ENCODE measurements at places on chromosomes 5 and 9.

GRCh38 chr5:130532786-130533185 lies 628.5 kb downstream of the CHSY3 start:
- no peak overlapping the region for H3K4me3 ChIP-seq
- no peaks in the 10 kb centered on the region for H3K36me3 ChIP-seq
- no peak for DNase-seq
- no peaks in the 10 kb centered on the region for H3K4me1 ChIP-seq
- no peak overlapping the region for H3K27ac ChIP-seq

DNA sequence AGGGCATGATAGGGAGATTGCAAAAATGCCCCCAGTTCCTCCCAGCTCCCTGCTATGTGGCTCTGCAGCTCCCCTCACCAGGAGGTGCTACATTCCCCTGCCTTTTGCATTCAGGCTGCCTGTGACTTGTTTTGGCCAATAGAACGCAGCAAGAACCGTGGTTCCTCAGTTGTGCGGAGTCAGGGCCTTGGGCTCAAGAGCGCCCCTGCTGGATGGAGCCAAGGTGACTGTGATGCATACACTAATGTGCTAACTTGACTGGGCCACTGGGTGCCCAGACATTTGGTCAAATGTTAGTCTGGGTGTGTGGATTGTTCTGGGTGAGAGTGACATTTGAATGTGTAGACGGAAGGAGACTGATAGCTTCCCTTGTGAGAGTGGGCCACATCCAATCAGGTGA lies 123.3 kb upstream of the MVB12B start:
- no peaks in the 10 kb centered on the region for H3K4me1 ChIP-seq
- no peak for DNase-seq
- no peak overlapping the region for H3K27ac ChIP-seq
- H3K27me3 ChIP-seq = no peaks in the 10 kb centered on the region
- no peak overlapping the region for H3K4me3 ChIP-seq
- no peaks in the 10 kb centered on the region for H3K36me3 ChIP-seq

GRCh38 chr5:16492398-16493140 lies 27.0 kb upstream of the ZNF622 start:
- H3K4me1 ChIP-seq = peaks cover 16% of the 10 kb centered on the region
- H3K4me3 ChIP-seq = no peak overlapping the region
- H3K27ac ChIP-seq = peak overlapping the region; percentile 83
- H3K27me3 ChIP-seq = no peaks in the 10 kb centered on the region

GRCh38 chr5:30142432-30142831 lies 1051.1 kb upstream of the CDH6 start:
- no peak overlapping the region for H3K4me3 ChIP-seq
- no peaks in the 10 kb centered on the region for H3K27me3 ChIP-seq
- H3K36me3 ChIP-seq = no peaks in the 10 kb centered on the region

- H3K4me3 ChIP-seq = no peak overlapping the region
- no peaks in the 10 kb centered on the region for H3K4me1 ChIP-seq
- H3K27ac ChIP-seq = no peak overlapping the region
- H3K27me3 ChIP-seq = no peaks in the 10 kb centered on the region
- no peak for DNase-seq
These were observed 142.7 kb downstream of the C5orf15 start for GRCh38 chr5:133825631-133826289.

DNA sequence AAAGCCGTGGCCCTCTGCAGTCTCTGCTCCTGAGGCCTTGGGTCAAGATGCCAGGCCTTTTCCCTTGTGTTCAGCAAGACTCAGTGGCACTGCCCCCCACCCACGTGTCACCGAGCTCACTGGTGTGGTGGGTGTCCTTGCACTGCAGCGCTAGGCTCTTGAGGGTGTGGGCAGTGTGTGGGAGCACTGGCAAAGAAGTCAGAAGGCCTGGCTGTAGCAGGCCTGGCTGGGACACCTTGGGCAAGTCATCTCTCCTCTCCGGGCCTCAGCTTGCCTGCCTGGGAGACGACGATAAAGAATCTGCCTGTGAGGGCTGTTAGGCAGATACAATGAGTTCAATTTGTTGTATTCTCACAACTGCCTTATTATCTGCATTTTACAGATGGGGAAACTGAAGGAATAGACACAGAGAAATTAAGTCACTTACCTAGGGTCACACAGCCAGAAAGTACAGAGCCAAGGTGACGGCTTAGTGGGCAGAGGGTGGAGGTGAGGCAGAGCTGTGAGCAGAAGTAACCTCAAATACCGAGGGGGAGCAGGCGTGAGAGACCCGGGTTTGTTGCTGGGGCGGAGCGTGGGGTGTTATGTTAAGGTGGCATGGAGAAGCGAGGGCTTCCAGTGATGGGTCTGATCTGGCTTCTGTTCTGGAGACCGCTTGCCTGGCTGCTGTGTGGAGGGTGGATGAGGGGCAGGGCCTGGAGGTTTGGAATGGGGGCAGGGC lies 1.4 kb downstream of the TSPAN17 start:
- H3K36me3 ChIP-seq = no peaks in the 10 kb centered on the region
- peak overlapping the region; percentile 61 for H3K4me3 ChIP-seq
- no peaks in the 10 kb centered on the region for H3K4me1 ChIP-seq
- no peaks in the 10 kb centered on the region for H3K27me3 ChIP-seq
- H3K27ac ChIP-seq = peak overlapping the region; percentile 76
- no peak for DNase-seq

- H3K4me3 ChIP-seq = peak overlapping the region; percentile 52
- peaks cover 23% of the 10 kb centered on the region for H3K4me1 ChIP-seq
- H3K27ac ChIP-seq = peak overlapping the region; percentile 86
- DNase-seq = no peak
These were observed 664.8 kb upstream of the ZNF608 start for GRCh38 chr5:125411071-125411743.

DNA sequence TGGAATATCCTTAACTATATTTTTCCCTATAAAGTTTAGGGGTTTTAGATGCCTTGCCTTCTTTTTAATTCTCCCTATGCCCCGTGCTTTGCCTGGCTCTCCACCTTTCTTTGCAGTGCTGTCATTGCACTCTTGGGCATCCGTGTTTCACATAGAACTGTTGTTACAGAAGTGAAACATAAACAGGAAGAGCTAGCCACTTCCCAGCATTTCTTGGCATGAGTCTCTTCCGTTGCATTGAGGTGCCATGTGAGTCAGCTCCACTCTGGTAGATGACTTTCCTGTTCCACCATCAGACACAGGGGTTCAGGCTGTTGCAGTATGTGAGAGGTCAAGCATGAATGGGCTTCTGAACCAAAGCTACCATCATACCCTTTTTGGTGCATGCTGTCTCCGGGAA lies 73.4 kb downstream of the ANGPTL2 start:
- no peak overlapping the region for H3K4me3 ChIP-seq
- H3K27ac ChIP-seq = peak overlapping the region; percentile 78
- peak; percentile 43 for DNase-seq
- H3K4me1 ChIP-seq = no peaks in the 10 kb centered on the region
- H3K27me3 ChIP-seq = no peaks in the 10 kb centered on the region

DNA sequence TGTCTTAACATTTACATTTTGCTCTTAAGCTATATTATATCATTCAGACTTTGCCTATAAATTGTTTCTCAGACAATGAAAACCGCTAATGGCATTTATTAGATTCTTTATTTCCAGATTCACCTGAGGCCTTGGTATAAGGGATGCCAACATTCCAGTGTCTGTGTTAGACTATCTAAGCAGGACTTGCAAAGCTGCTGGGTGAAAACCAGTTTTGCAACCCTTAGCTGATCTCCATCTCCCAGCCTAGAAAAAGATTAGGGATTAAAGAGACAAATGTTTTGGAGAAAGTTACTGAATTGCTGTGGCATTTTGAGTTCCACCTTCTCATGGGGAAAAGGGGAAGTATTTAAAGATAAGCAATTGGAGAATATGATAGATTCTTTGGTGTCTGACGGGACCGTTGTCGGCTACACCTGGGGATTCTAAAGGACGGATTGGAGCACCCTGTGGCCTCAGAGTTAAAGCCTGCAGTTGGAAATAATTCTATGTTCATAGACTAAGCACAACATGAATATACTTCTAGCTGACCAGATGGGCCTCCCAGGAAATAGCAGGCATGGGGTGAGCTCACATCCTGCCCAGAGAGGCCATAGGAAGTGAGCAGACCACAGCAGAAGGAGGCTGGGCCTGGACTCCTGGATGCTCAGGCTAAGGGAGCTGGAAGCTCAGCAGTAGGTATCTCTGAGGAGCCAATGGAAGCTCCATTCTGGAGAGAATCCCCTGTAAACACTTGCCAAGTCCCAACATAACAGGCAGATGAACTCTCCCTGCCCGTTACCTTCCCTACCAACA lies 21.8 kb downstream of the ENTREP1 start:
- H3K36me3 ChIP-seq = no peaks in the 10 kb centered on the region
- no peak for DNase-seq
- H3K27me3 ChIP-seq = no peaks in the 10 kb centered on the region
- peaks cover 5% of the 10 kb centered on the region for H3K4me1 ChIP-seq
- H3K27ac ChIP-seq = peak overlapping the region; percentile 78

GRCh38 chr5:56693220-56693579 lies 122.1 kb upstream of the MAP3K1 start:
- no peak overlapping the region for H3K4me3 ChIP-seq
- no peak overlapping the region for H3K27ac ChIP-seq
- no peak for DNase-seq
- no peaks in the 10 kb centered on the region for H3K36me3 ChIP-seq

GRCh38 chr5:176837707-176838115 lies 27.4 kb downstream of the UNC5A start:
- no peaks in the 10 kb centered on the region for H3K36me3 ChIP-seq
- H3K4me3 ChIP-seq = no peak overlapping the region
- H3K4me1 ChIP-seq = no peaks in the 10 kb centered on the region
- no peak overlapping the region for H3K27ac ChIP-seq
- peaks cover 39% of the 10 kb centered on the region for H3K27me3 ChIP-seq
- DNase-seq = peak; percentile 84

GRCh38 chr9:132842124-132843044 lies 35.7 kb downstream of the AK8 start:
- no peak for DNase-seq
- no peaks in the 10 kb centered on the region for H3K27me3 ChIP-seq
- H3K27ac ChIP-seq = no peak overlapping the region

DNA sequence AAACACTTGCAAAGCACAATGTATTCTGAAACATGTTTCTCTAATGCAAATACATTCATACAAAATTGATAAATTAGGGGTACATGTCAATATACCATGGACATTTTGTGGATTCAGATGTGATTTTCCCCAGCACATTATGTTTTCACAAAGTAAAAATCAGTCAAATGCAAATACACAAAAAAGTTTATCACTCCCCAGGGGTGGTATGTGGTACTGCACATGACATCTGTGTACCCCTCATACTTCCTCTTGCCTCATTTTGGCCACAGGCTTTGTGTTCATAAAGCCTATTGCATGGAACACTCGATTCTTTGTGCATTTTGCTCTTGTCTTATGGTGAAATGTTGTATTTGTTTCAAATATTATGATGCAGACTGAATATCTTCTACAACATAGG lies 116.8 kb upstream of the PDE4D start:
- no peak overlapping the region for H3K4me3 ChIP-seq
- no peaks in the 10 kb centered on the region for H3K4me1 ChIP-seq
- no peak for DNase-seq
- no peak overlapping the region for H3K27ac ChIP-seq

- H3K27me3 ChIP-seq = no peaks in the 10 kb centered on the region
- no peak for DNase-seq
- H3K4me3 ChIP-seq = no peak overlapping the region
- no peaks in the 10 kb centered on the region for H3K4me1 ChIP-seq
- no peak overlapping the region for H3K27ac ChIP-seq
These were observed 125.5 kb upstream of the HAND1 start for GRCh38 chr5:154603485-154603884.

- H3K27me3 ChIP-seq = no peaks in the 10 kb centered on the region
- H3K27ac ChIP-seq = no peak overlapping the region
- H3K4me1 ChIP-seq = no peaks in the 10 kb centered on the region
- no peak for DNase-seq
- no peak overlapping the region for H3K4me3 ChIP-seq
These were observed 1.9 kb downstream of the MAPK9 start for GRCh38 chr5:180289966-180290365.

GRCh38 chr9:91066042-91066415 lies 264.4 kb downstream of the SYK start:
- no peak for DNase-seq
- H3K4me3 ChIP-seq = no peak overlapping the region
- H3K27ac ChIP-seq = no peak overlapping the region
- H3K4me1 ChIP-seq = no peaks in the 10 kb centered on the region

GRCh38 chr5:2143646-2144353 lies 261.1 kb upstream of the IRX4 start:
- no peaks in the 10 kb centered on the region for H3K36me3 ChIP-seq
- no peaks in the 10 kb centered on the region for H3K4me1 ChIP-seq
- H3K27ac ChIP-seq = no peak overlapping the region
- no peaks in the 10 kb centered on the region for H3K27me3 ChIP-seq

- no peak for DNase-seq
- H3K27ac ChIP-seq = no peak overlapping the region
- H3K4me3 ChIP-seq = no peak overlapping the region
- H3K4me1 ChIP-seq = no peaks in the 10 kb centered on the region
- no peaks in the 10 kb centered on the region for H3K36me3 ChIP-seq
These were observed 97.2 kb downstream of the CRB2 start for GRCh38 chr9:123453076-123453667.

- H3K27me3 ChIP-seq = no peaks in the 10 kb centered on the region
- no peak for DNase-seq
- H3K27ac ChIP-seq = no peak overlapping the region
- H3K4me3 ChIP-seq = no peak overlapping the region
These were observed 21.5 kb upstream of the DELE1 start for GRCh38 chr5:141902015-141902814.

DNA sequence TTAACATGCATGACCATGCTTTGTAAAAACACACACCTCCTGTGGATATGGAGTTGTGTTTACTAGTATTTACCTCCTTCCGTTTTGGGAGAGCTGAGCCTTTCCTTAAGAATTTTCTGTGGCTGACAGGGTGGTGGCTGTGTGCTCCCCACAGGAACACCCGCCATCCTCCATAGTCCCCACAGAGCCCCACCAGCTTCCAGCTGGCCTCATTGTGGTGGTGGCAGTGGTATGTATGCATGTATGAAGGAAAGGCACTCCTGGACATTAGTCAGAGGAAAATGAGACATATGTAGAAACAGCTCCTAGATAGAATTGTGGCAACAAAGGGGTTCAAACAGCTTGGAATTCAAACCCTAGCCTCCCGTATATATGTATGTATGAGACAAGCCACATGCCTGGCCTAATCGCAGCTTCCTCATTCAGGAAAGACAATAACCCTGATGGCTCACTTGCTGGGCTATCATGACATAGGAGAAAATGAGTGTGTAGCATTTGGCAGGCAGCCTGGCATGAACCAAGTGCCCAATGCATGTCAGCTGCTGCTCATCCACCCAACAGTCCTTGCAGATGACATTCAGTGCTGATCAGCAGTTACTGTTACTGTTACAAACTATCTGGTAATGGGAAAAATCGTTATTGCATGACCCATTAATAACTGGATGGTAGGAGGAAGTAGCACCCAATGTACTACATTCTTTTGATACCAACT lies 459.7 kb downstream of the EBF1 start:
- H3K4me1 ChIP-seq = no peaks in the 10 kb centered on the region
- no peaks in the 10 kb centered on the region for H3K27me3 ChIP-seq
- H3K4me3 ChIP-seq = no peak overlapping the region
- no peak overlapping the region for H3K27ac ChIP-seq

DNA sequence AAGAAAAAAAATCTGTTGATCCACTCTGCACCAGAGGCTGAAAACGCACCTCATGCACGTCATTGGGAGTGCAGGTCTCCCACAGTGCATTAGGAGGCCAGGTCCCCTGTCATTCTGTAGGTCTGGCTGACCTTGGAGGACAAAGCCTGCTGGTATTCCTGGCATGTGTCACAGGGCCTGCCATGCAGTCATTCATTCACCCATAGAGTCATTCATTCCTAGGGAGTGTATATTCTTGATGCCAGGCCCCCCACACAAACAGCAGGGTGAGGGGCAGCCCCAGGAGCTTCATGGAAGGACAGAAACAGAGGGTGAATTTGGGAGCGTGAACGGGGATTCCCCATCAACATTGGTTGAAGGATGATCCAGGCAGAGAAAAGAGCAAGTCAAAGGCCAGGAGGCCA lies 2.2 kb downstream of the GBGT1 start:
- DNase-seq = no peak
- H3K4me3 ChIP-seq = no peak overlapping the region
- H3K27me3 ChIP-seq = no peaks in the 10 kb centered on the region
- H3K36me3 ChIP-seq = no peaks in the 10 kb centered on the region
